ENCODE measurements at places on chromosomes 6 and 20. TPM values are rescaled to one million over a fixed set of nuclear protein-coding genes. Genes with fewer than 3 reads are reported as not detected.
A peak's percentile ranks its signal among the peaks of the same experiment; 100 is the strongest.

- no peak for DNase-seq
These were observed 24.9 kb upstream of the NT5E start for GRCh38 chr6:85424981-85425380.

- no peak for DNase-seq
These were observed 96.8 kb upstream of the TENT5A start for GRCh38 chr6:81849248-81849647.

GRCh38 chr20:953742-954141 lies 37.6 kb upstream of the ANGPT4 start:
- DNase-seq, result no peak

- DNase-seq, result no peak
These were observed 53.3 kb upstream of the EYS start for GRCh38 chr6:65760285-65760684.

DNA sequence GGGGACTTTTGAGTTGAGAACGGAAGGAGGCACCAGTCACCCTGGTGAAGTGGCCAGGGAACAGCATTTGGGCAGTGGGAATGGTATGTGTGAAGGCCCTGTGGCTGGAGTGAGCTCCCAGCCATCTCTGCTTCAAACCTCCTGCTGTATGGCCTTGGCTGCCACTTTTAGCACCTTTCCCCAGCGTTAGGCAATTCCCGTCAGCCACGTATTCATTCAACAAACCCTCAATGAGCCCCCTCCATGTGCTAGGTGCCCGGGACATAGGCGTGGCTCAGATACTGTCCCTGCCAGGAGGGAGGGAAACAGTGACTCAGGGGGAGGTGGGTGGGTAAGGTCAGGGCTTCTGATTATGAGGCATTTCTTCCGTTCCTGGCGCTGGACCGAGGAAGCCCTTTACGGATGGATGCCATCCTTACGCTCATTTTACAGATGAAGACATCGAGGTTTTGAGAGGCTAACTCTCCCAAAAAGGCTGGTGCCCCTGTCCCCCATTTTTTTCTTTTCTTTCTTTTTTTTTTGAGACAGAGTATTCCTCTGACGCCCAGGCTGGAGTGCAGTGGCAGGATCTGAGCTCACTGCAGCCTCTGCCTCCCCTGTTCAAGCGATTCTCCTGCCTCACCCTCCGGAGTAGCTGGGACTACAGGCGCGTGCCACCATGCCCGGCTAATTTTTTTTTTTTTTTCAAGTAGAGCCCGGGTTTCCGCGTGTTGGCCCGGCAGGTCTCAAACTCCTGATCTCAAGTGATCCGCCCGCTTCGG lies 37.5 kb downstream of the SRC start:
- no peak for DNase-seq

- DNase-seq, result no peak
These were observed 184.9 kb downstream of the ARHGAP18 start for GRCh38 chr6:129525055-129525454.

- peak; percentile 92 for DNase-seq
These were observed 27.5 kb downstream of the LAMA5 start for GRCh38 chr20:62339647-62340062.

GRCh38 chr20:22768266-22769178 lies 184.2 kb upstream of the FOXA2 start:
- no peak for DNase-seq

DNA sequence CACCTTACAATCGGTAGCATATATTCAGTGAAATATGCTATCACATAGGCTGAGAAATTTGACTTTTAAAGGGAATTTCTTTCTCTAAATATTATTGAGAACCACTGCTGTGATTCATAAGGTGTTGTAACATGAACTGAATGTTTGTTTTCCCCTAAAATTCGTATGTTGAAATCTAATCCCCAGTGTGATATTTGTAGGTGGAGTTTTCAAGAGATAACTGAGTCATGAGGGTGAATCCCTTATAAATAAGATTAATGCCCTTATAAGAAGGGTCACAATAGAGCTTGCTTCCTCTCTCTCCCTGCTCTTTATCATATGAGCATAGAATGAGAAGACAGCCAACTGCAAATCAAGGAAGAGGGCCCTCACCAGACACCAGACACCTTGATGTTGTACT lies 64.8 kb downstream of the LMBRD1 start:
- DNase-seq, result no peak

DNA sequence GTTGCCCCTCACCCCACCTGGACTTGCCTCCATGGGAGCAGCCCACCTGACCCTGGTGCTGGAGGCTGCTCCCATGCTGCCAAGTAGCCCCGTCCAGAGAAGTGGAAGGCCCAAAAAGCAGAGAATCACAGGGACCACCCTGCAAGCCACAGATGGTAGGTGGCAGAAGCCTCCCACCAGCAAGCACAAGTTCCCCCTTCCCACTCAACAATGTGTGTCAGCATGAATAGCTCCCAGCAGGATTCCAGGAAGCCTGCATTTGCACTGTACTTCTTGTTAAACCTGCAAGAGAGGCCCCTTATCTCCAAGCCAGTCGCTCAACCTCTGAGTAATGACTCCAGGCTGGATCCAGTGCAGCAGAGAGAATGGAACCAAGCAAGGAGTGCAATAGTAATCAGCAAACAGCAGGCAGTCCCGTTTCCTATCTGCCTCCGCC lies 180.8 kb upstream of the CST7 start:
- no peak for DNase-seq

GHRH gene
- total RNA-seq, result not detected

RING1 gene
- 42.7 TPM for total RNA-seq

SEL1L2 gene
- total RNA-seq, result not detected

TP53TG5 gene
- total RNA-seq, result not detected

All from OCI-LY7 (cell line).